ENCODE measurements at places on chromosomes 1 and 21.

GRCh38 chr1:203756036-203756435, 8.9 kb upstream of the LAX1 start:
- no peak for DNase-seq

DNA sequence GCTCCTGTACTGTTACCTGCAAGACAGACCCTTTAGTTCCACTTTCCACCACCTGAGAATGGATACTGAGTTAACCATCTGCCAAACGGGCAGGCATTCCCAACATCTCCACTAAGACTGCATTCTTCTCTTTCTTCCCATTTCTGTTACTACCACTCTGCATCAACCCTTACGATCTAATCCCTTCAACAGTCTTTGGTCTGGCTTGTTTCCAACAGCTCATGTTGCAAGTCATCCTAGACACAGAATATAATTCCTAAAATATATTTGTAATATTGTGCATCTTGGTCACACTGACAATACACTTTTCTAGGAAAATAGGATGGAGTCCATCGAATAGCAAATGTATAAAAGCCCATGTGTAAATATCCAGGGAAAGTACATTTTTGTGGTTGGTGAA, 166.7 kb downstream of the SIPA1L2 start:
- no peak for DNase-seq

- no peak for DNase-seq
These were observed 40.2 kb upstream of the FCER1A start for GRCh38 chr1:159261721-159262494.

- DNase-seq: no peak
These were observed 612.2 kb upstream of the CXADR start for GRCh38 chr21:16900685-16901084.

DNA sequence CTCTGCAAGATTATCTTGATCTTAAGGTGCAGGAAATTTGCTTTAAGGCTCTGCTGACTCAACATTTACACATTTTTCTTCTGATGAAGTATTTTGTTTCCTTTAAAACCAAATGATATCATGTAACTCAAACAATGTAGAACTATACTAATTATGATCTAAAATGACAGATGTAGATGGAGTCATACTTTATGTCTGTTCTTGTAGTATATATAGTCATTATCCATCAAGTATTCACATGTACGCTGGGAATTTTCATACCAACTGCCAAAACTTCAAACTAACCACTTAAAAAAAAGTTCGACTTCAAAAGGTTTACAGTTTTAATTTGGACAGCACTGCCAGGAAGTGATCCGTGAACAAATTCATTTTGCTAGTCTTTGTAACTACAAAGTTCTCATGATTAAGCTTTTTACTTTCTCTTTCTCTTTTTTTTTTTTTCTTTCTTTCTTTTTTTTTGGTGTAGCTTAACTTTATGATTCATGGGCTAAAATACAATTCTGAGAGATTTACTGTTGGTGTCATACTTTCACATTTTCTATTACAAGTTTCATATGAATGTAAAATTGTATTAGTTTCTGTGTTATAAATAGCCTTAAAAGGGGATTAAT, 509.0 kb upstream of the CXADR start:
- DNase-seq: no peak

DNA sequence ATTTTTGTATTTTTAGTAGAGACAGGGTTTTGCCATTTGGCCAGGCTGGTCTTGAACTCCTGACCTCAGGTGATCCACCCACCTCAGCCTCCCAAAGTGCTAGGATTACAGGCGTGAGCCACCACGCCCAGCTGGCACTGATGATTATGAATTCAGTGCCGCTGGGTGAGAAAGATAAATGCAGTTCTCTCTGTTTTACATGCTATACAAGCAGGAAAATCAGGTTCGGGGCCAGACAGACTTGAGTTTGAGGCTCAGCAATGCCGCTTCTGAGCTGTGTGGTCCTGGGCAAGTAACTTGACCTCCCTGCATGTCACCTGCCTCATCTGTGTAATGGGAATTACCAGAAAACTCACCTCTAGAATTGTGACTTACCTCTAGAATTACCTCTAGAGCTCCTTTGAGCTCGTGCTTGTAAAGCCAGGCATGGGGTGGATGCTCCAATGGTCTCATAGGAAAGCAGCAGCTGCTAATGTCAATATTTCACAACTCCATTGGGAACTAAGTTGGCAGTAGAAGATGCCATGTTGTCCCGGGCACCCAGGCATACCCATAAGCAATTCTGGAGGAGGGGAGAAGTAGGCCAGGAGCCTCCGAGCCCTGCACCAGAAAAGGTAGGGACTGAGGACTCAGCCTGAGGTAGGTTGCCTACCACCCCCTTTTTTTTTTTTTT, 119.8 kb upstream of the SLC25A33 start:
- DNase-seq: no peak

Measured in left lung (tissue), 14 donors.